ENCODE measurements at places on chromosomes 3 and 15.

GRCh38 chr3:65914032-65914739 is 124.5 kb downstream of the MAGI1 start:
- DNase-seq: no peak

GRCh38 chr15:99917252-99917651 is 184.0 kb upstream of the LYSMD4 start:
- DNase-seq: no peak

DNA sequence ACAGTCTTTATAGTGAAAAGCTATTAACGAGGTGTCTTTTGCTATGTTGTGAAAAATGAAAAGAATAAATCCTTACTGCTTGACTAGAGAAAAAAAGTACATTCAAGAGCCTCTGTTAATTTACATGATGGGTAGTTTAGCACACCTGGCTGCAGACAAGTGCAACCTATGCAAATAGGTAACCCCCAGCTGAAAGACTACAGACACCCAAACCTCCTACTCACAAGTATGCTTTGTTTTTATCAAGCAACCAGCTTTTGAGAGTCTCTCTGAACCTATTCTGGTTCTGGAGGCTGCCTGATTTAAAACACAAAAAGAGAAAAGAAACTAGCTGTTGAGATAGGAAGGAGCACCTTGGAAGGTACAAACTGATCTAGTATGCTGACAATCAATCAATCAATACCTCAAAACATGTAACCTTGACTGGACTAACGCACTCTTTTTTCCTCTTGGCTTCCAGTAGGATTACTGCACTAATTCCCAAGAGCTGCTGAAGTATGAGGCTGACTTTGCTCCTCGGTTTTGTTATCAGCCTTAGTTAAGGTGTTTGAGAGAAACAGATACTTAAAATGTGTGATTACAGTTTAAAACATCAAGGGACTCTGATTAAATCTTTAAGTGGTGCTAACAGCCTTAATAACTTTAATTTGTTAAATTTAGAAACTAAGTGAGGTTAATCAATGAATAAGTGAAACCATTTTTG is 63.6 kb downstream of the OSBPL10 start:
- DNase-seq: no peak

GRCh38 chr3:81851176-81851575 is 89.7 kb upstream of the GBE1 start:
- DNase-seq: no peak

- DNase-seq: no peak
Measured at GRCh38 chr3:115766587-115767482, 143.5 kb downstream of the GAP43 start.

GRCh38 chr15:60829416-60829815 is 350.5 kb upstream of the ICE2 start:
- no peak for DNase-seq

GRCh38 chr3:78285032-78285728 is 1245.3 kb downstream of the ROBO2 start:
- no peak for DNase-seq

- DNase-seq: no peak
Measured at GRCh38 chr3:43818229-43818628, 127.5 kb downstream of the ABHD5 start.

DNA sequence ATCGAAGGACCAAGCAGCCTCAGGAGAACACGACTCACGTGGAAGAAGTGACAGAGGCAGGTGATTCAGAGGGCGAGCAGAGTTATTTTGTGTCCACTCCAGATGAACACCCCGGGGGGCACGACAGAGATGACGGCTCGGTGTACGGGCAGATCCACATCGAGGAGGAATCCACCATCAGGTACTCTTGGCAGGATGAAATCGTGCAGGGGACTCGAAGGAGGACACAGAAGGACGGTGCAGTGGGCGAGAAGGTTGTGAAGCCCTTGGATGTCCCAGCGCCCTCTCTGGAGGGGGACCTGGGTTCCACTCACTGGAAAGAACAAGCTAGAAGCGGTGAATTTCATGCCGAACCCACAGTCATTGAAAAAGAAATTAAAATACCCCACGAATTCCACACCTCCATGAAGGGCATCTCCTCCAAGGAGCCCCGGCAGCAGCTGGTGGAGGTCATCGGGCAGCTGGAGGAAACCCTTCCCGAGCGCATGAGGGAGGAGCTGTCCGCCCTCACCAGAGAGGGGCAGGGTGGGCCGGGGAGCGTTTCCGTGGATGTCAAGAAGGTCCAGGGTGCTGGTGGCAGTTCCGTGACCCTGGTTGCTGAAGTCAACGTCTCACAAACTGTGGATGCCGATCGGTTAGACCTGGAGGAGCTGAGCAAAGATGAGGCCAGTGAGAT is 26.0 kb downstream of the SYNM start:
- no peak for DNase-seq

DNA sequence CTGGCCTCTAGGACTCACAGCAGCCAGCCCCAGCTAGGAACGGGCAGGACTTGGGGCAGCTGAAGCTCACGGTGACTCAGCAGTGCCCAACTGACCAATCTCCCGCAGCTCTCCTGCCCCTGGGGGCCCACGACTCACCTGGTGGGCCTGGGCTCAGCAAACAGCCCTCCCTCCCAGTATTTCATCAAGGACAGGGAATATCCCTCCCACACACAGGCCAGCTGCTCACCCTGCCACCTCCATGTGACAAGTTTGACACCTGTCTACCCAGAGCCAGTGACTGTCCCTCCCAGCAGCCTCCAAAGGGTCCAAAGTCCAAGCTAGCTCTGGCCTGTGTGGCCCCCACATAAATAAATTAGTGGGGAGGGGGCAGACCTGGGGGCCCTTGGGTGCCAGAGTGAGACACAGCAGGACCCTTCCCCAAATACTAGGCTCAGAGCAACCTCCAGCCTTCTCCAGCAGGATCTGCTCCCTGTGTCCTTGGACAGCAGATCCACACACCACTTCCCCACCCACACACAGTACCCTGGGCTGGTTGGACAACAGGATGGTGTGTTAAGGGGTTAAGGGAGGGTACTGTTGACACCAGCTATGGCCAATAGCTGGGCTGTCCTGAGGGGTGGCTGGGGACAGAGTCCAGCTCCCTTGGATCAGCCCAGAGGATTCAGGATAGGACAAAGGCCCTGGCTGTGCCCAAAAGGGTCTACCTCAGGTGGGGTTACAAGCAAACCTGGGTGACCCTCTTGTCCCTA is 4.3 kb downstream of the GNAT1 start:
- no peak for DNase-seq

DNA sequence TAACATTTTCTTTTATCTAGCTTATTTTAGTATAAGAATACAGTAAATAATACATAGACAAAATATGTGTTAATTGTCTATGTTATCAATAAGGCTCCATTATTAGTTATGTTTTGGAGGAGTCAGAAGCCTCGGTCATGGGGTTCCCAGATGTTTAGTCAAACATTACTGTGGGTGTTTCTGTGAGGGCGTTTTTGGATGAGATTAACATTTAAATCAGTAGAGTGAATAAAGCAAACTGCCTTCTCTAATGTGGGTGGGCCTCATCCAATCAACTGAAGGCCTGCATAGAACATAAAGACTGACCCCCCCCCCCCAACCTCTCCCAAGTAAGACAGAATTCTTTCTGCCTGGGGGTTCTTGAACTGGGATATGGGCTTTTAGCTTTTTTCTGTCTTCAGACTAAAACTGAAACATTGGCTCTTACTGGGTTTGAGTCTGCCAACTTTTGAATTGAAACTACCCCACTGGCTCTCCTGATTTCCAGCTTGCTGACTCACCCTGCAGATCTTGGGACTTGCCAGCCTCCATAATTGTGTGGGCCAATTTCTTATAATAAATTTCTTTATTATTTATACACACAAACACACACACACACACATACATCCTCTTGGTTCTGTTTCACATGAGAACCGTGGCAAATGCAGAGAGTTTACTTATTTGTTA is 192.0 kb downstream of the TPRG1 start:
- no peak for DNase-seq

- no peak for DNase-seq
Measured at GRCh38 chr3:78872195-78872594, 895.6 kb downstream of the ROBO1 start.

- DNase-seq: no peak
Measured at GRCh38 chr15:40928821-40929659, at the start of gene DLL4. Gene DLL4, plus strand, starts transcription at chr15:40929340. Its CDS starts 329 bp downstream, at chr15:40929669.

DNA sequence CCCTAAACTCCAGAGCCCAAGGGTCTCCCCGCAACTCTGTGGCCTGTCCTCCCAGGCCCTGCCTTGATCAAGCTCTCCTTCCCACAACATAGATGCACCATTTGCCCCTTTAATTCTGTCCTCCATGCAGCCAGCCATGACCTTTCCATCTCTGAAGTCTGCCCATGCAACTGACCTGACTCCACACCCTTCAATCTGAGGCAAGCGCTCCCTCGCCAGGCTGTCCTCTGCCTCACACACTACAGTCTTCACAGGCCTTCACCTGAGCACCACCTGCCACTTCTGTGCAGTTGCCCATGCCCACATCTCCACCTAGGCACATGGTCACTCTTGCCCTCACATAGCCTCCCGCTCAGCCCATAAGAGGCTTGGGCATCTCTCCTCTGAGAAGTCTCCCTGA is 244.0 kb downstream of the OCA2 start:
- no peak for DNase-seq

DNA sequence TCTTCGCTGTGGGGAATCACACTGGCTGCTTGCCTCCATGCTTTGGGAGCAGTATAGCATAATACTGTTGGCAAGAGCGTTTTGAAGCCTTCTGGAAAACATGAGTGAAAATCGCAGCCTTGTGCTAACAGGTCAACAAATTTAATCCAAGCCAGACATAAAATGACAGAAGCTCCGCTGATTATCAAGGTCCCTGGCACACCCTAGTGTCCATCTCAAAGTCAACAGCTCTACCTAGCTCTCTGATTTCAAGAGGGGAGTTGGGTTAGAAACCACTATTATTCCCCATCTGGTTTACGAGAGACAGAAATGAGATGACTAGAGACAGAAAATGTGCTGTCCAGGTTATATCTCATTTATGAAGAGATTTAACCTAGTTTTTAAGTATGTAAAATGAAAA is 73.6 kb upstream of the MDFIC2 start:
- no peak for DNase-seq

DNA sequence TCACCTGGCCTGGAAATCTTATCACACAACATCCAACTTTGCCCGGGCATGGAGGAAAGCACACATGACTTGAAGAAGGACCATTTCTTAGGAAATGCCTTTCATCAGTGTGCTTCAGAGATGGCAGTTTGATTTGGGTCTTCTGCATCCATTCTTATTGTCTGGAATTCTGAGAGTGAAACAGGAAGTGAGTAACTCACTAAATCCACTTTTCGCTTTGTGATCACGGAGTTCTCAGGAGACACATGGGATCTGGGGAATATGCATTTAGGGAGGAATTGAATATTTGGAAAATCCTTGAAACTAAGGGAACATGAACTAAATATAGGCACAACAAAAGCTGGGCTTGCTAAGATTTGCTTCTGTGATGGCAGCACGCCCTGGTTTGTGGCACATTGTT is 212.5 kb upstream of the FEZF2 start:
- DNase-seq: no peak

- no peak for DNase-seq
Measured at GRCh38 chr3:189342811-189343210, 171.0 kb downstream of the TPRG1 start.

- no peak for DNase-seq
Measured at GRCh38 chr3:159861369-159861987, 127.2 kb upstream of the IL12A start.

- DNase-seq: no peak
Measured at GRCh38 chr15:55894399-55894965, 98.9 kb downstream of the NEDD4 start.

GRCh38 chr3:194367992-194368841 is 1.3 kb downstream of the LRRC15 start:
- DNase-seq: no peak
